ENCODE measurements at places on chromosomes 16 and 17. TPM values are rescaled to one million over a fixed set of nuclear protein-coding genes. Genes with fewer than 3 reads are reported as not detected.

DNA sequence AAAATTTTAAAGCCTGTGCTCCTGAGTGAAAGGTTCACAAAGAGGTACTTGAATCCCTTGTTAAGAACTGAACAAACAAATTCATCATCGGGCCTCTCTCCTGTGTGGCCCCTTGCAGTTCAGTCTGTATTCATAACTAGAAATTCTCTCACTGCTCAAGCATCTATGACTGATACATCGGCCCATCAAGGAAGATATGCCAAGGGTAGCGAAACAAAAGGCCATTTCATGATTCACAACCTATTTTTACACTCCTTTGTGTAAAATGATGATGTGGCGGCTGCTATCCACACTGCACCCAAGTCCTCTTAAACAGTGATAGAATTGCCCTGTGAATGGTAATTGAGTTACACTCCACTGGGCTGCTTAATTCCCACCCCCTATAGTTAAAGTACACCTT lies 204.6 kb downstream of the STX8 start:
- no peak for DNase-seq

Gene C16orf96
- total RNA-seq: not detected

Gene HES7
- total RNA-seq: not detected

DNA sequence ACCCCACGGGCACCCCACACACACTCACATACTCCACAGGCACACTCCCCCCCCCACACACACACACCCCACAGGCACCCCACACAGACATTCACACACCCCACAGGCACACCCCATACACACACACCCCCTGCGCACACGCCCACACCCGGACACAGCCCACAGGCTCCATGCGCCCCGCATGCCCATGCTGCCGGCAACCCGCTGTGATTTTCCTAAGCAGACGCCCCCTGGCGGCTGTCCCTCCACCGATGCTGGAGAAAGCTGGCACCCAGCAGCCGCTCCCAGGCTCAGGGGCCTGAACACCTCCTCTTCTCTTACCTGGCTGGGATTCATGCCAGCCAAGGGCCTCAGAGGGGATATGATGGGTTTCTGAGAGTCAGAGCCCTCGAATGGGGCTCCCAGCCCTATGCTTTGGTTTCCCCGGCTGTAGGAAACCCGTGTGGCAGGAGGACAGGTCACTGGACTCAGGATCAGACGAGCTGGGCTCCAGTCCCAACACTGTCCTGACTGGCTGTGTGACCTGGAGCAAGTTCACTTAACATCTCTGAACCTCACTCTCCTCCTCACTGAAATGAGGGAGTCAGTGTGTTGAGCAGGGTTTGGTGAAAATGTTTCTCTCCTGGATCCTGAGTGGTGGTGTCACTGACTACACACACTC lies 19.6 kb upstream of the TNFRSF13B start:
- no peak for DNase-seq

DNA sequence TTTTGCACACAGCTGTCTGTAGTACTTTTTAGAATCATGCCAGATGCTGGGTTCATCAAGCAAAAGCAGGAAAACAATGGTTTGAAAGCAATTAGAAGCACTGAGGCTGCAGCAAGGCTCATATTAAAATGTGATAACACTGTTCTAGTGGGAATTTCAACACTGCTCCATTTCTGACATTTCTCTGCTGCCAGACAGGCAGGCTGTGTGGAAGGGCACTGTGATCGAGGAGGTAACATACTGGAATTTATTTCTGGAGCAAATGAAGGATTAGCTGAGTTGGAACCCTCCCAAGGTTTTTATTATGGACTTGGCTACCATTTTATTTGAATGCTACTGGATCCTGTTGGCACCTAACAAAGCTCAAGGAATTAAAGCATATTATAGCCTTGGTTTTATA lies 66.9 kb downstream of the SKAP1 start:
- DNase-seq: no peak

DNA sequence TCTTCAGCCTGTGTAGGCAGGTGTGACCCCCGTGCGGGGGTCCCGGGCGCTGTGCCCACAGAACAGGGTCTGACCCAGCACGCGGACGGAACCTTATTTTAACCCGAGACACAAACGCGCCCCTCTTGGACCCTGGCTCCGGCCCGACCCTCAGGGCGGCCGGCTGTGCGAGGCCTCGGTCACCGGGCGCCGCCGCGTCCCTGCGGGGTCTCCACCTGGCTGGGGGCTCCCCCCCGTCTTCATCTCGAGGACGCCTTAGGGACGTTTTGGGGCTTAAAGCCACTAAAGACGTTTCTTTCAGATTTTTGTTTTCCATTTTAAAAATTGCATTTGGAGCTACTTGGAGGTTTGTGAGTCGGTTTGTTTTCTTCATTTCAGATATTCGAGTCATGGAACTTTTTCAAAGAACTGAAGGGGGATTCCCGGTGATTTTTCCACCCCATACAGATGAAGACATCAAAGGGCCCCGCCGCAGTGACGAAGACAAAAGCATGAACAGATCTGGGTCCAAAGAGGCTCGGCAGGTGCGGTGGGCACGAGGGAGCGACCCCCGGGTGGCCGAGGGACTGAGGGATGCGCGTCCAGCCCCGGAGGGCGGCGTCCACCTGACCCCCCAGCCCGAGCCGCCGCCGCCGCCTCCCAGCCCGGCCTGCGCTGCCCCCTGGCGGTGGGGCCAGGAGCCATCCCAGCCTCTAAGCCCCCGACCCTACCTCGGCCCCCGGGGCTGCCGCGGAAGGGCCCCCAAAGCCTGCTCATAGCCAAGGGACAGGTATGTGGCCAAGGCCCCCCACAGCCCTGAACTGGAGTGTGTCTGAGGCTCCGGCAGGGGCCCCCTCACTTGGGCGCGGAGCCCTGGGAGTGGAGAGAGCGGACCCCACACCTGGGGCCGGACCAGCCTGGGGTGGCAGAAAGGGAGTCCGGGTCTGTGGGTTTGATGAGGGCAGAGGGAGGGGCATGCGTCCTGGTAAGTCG lies 3.8 kb upstream of the CD7 start:
- DNase-seq: no peak

DNA sequence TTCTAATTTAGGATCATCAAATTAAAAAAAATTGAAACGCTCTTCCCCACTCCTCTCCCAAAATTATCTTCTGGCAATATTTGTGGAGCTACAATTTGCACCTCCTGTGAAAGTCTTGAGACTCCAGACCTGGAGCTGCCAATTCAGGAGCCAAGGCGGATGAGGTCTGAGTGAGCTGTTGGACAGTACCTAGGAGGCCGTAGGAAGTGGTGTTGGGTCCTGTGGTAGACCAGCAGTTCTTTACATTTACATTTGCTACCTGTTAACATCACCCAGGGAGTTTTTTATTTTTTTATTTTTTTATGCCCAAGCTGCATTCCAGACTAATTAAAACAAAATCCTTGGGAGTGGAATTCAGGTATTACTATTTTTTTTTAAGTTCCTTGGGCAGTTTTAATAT lies 271.0 kb downstream of the PHKB start:
- DNase-seq: no peak

Gene FHOD1
- 20.2 TPM for total RNA-seq

- DNase-seq: no peak
Observed at GRCh38 chr17:48483471-48484131, 47.2 kb downstream of the HOXB1 start.

Gene MT1E
- total RNA-seq: 456 TPM

DNA sequence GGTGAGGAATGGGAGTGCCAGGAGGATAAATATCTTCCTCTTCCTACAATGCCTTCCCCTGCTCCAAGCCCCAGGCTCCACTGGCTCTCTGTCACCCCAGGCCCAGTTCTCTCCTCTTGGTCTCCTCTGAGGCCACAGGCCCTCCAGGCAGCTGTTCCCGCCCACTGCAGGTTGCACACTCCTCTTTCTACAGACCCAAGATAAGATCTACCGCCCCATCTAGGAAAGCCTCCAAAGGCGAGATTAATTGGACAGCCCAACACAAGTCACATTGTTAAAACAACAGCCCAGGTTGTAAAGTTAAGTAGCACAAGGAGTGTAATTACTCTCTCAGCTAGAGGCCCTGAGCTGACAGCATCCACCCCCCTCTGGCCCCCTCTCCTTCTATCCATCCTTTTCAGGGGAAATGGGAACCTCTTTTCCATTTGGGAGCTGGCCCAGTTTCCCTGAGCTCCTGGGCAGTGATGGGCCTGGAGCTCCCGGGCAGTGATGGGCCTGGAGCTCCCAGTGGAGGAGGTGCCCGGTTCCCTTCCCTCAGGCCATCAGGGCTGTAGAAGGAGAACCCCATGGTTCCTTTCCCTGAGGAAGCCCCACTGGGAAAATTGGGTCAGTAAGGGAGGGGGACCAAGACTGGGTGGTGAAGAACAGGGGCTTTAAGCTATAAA lies 7.3 kb downstream of the DLX4 start:
- DNase-seq: no peak

DNA sequence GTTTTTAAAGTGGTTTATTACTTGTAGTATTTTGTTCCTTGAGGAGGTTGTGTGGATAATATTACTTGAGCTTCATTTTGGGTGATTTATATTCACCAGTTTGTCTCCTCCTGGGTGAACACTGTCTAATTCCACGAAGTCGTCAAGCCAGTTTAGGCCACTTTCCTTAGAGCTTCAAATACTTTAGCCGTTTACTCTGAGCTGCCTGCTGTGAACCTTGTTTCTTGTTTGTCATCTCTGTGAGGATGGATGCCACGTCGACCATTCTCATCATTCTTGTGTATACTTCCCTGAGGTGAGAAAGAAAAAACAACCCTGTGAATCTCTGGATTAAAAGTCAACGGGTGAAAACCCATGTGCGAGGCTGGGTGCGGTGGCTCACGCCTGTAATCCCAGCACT lies 9.0 kb downstream of the KRT24 start:
- no peak for DNase-seq

DNA sequence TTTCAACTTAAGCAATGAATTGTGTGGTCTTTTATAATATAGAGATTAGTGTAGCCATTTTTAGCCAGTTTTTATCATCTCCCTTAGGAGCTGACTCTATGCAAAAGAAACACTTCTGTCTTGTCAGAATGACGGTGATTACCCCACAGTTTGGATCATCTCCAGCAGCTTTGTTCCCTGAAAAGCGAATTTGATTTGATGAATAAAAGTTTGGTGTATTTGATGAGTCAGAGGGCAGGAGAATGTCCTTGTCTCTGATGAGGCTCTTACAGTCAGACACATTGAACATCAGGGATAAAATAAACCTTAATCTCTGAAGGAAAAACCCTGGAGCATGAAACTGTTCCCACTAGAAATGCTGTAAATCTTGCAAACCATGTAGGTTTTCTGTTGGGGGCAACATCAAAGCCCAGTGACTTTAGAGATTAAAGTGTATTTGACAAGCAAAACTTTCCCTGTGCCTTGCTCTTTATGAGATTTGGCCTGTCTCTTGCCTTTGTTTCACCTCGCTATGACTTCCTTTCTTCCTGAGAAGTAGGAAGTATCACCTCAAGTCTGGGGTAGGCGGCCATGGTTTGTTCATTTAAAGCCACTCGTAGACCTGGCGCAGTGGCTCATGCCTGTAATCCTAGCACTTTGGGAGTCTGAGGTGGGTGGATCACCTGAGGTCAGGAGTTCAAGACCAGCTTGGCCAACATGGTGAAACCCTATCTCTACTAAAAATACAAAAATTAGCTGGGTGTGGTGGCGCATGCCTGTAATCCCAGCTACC lies 209.3 kb downstream of the FTO start:
- no peak for DNase-seq

GRCh38 chr17:10208604-10209193 lies 10.3 kb upstream of the GAS7 start:
- DNase-seq: no peak

DNA sequence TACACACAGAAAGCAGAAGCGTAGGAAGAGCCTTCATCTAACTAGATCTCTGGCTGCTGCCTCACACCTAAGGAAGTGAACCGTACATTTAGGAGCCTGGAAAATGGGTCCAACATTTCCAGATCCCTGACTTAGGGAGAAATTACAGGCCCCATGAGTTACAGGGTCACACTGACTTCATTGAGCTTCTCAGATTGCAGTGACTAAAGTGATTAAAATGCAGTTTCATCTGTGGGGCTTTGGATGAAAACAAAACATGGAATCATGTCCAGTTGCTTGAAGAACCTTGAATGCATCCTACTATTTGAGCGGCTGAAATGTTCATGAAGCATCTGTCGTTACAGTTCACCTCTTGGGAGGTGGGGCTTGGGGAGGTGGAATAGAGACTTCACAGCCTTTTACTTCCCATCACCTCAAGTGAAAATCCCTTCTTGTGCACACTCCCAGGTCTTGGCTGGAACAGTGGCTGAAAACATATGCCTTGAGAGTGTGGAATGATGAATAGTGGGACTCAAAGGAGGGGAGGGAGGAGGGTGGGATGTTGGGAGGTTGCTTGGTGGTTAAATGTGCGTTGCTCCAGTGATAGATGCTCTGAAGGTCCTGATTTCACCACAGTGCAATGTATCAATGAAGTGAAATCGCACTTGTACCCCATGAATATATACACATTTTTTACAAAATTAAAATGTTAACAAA lies 19.7 kb downstream of the TEKT3 start:
- DNase-seq: no peak

DNA sequence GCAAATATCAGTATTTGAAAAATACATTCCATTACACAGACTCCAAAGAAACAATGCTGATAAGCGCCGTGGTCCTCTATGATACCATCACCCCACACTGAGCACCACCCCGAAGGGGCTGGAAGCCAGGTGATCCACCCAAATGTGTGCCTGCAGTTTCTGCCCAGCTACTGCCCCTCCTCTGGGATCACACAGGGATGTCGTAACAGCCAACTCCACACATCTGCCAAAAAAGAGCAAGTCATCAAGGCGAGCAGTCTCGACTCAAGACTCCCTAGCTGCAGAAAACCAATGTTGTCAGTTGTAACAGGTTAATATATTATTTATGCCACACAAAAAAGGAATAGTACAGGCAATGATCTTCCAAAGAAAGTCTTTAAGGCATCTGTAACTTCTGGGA lies 21.0 kb downstream of the CYB5D2 start:
- DNase-seq: no peak

GRCh38 chr16:68972720-68973119 lies 129.4 kb downstream of the TANGO6 start:
- no peak for DNase-seq

DNA sequence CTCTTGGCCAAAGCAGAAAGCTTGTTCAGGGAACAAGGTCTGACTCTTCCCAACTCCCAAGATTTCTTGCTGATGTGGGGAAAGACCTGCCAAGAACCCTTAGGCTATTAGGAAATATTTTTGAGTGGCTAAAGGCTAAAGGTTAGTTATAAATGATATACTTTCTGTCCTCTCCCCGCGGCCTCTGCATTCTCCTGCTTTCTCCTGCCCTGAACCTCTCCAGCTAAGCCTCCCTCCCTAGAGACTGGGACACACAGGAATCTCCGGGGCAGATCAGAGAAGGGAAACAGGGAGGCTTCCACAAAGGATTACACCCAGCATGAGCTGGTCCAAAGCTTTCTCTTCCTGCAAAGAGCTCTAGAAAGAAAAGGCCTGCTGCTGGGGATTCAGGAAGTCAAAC lies 2.3 kb downstream of the SLC43A2 start:
- no peak for DNase-seq

DNA sequence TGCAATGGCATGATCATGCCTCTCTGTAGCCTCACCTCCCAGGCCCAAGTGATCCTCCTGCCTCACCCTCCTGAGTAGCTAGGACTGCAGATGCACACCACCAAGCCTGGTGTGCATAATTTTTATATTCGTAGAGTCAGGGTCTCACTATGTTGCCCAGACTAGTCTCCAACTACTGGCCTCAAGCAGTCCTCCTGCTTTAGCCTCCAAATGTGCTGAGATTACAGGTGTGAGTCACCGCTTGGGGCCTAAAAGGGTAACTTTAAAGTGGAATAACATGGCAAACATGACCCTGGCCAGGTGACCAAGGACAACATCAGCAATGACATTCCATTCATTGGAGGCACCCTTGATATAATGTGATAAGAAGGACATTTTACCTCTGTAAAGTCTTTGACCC lies 26.1 kb downstream of the HSBP1 start:
- DNase-seq: no peak

Data from ascending aorta (tissue), 2 donors.